ENCODE measurements at places on chromosomes 5 and 9.

GRCh38 chr9:108662956-108663355 lies 192.8 kb downstream of the ACTL7B start:
- no peak for DNase-seq

GRCh38 chr5:39829441-39829840 lies 404.7 kb upstream of the DAB2 start:
- no peak for DNase-seq

DNA sequence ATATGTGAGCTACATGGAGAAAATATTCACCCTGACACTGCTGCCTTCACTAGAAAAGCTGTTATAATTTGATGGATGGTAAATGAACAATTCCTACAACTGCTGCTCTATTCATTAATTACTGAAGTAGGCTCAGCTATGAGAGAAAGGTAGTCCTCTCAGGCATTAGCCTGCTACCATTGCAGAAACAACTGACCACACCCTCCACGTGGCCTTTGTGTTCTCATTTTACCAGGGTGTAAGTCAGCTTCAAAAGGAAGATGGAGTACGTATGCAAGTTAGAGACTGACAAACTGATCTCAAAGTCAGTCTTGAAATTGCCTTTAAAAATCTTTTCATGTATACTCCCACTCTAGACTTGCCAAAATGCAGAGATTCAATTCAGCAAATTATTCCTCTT lies 26.3 kb upstream of the TPD52L3 start:
- no peak for DNase-seq

DNA sequence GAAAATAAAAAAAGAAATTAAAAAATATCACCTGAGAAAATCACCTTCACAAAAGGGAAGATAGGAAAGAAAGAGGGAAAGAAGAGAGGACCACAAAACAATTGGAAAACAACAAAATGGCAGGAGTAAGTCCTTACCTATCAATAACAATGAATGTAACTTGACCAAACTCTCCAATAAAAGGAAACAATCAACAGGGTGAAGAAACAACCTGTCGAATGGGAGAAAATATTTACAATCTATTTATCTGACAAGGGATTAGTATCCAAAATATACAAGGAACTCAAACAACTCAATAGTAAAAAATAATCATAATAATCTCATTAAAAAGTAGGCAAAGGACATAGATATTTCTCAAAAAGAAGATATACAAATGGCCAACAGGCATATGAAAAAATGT lies 135.8 kb downstream of the AGTPBP1 start:
- DNase-seq = no peak

GRCh38 chr9:108130905-108131304 lies 641.3 kb upstream of the KLF4 start:
- no peak for DNase-seq

GRCh38 chr5:145450286-145450885 lies 384.8 kb downstream of the PRELID2 start:
- no peak for DNase-seq

Measured in 8988T (cell line).